Activated T-helper 9 cell treated with anti-CD3 and anti-CD28 coated beads, Interleukin-2, amount 50 U/mL, for 16 hours (primary cell): ENCODE measurements at places on chromosomes 3 and 15.

GRCh38 chr3:20742903-20743552, 557.0 kb upstream of the SGO1 start:
- no peak for DNase-seq

- DNase-seq, result no peak
Measured at GRCh38 chr15:77251662-77252061, 168.2 kb downstream of the PEAK1 start.

DNA sequence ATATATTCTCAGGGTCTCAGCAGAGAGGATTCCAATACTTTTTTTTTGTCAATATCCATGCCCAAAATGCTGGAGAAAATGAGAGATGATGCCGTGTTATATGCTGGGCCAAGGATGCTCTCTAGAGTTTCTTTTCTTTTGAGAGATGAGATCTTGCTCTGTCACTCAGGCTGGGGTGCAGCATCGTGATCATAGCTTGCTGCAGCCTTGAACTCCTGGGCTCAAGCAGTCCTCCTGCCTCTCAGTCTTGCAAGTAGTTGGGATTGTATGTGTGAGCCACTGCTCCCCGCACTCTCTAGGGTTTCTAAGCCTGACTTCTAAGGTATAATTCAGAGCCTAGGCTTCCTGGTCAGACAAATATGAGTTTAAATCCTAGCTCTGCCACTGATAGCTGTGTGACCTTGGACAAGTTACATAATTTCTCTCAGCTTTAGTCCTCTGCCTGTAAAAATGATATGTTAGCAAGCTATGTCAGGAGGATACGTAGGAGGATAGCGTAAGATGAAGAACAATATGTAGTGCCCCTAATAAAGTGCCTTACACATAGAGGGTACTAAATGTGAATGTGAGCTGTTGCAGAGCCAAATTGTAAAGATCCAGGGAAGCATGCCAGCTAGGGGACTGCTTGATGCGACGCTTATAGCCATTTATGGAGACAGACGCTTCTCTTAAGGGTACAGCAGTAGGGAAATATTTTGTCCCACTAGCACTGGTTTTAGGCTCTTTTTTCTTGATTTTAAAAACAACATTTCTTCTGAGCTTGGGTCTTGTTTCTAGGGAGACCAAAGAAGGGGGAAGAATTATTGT, 7.4 kb downstream of the STARD9 start:
- no peak for DNase-seq

DNA sequence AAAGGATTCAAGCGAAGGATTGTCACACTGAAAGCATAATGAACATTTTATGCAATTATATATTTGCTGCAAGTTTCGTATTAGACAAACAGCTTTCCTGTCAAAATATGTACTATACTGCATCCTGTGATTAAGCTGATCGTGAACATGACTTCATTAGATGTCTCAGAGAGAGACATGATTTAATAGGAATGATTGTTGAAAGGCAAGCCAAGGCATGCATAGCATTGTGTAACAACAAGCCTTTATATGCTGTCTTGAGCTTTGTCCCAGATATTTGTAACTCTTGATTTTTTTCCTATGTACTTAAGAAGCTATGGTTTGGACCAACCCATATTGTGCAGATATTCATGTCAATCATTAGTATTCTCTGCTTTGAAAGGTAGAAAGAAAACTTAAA, 309.1 kb downstream of the KCNH8 start:
- no peak for DNase-seq

GRCh38 chr3:124336067-124336656, 344.2 kb upstream of the ROPN1 start:
- no peak for DNase-seq
